ENCODE measurements at places on chromosomes 1 and 21.

GRCh38 chr1:213183036-213183672 is 132.1 kb downstream of the RPS6KC1 start:
- DNase-seq = no peak

GRCh38 chr1:233045588-233045987 is 95.2 kb downstream of the NTPCR start:
- DNase-seq = no peak

DNA sequence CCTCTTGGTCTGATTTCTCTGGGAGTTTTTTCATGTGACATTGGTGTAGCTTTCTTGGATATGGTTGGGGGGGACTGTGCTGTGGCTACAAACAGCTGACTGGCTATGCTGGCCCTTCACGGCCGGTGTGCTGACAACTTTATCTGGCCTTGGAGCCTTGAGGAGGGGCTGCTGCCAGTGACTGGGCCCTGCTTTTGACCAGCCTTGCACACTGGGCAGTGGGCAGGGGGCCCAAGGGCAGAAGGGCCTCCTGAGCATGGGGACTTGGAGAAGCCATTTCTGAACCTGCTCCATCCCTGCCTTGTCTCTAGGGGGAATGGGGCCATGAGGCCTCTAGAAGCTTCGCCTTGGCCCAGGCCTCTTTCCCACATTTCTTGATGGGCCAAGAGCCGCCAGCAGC is 139.6 kb downstream of the CAMTA1 start:
- DNase-seq = no peak

GRCh38 chr1:3717041-3717714 is 35.1 kb upstream of the CCDC27 start:
- peak; percentile 24 for DNase-seq

DNA sequence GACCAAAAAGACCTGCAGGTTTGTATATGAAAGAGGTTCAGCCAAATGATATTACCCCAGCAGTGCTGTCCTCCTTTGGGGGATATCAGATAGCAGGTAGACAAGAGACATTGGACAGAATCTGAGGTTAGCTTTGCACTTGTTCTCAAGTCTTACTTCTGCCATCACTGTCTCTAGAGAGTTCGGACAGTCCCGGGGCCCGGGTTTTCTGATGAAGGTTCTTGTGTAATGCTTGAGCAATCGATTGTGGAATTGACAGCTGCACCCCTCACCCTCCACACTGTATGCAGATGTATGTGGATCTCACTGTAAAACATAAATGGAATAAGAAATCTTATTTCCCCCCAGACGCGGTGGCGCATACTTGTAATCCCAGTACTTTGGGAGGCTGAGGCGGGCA is 56.2 kb upstream of the MORC3 start:
- no peak for DNase-seq

All from SIG-M5 (cell line).